ENCODE measurements at places on chromosomes 16 and 17.
A peak's percentile ranks its signal among the peaks of the same experiment; 100 is the strongest.

DNA sequence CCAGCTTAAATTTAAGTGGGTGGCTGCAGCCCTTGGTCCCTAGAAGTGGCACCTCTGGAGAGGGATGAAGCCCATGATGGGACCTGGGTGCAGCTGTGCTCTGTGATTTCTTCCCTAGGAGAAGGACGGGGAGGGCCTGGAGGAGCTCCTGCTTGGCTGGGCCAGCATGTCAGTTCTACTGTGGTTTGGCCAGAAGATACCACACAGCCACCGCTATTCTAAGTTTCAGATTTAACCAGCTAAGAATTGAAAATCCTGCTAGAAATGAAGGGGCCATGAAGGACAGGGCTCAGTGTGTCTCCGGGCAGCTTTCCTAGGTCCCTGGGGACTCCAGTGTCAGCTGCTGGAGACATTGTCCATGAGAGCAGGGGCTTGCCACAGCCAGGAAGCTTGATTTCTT is 9.7 kb downstream of the RAP1GAP2 start:
- no peak for DNase-seq

- no peak for DNase-seq
Measured at GRCh38 chr16:2597560-2597902, 59.7 kb downstream of the PDPK1 start.

- DNase-seq = peak; percentile 66
Measured at GRCh38 chr16:27759301-27759871, 209.4 kb downstream of the KATNIP start.

DNA sequence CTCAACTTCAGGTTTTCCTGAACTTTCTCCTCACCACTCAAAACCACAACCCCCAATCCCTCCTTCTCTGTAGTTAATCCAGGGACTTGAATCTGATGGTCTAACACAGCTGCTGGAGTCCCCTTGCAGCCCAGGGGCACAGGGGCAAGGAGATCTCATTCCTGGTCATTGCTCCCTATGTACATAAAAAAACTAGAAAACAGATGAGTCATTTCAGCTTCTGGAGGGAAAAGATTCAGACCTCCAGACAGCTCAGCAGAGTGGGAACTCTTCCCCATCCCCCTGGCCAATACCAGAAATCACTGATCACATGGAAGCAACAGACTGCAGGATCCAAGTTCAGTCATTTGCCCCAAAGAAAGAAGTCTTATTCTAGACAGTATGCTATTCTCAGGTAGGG is 62.1 kb downstream of the DYNLRB2 start:
- DNase-seq = no peak

- no peak for DNase-seq
Measured at GRCh38 chr16:11240636-11241473, 15.1 kb downstream of the SOCS1 start.

GRCh38 chr17:67682196-67682595 is 35.5 kb upstream of the NOL11 start:
- no peak for DNase-seq

- no peak for DNase-seq
Measured at GRCh38 chr17:65360961-65361552, 200.4 kb downstream of the AXIN2 start.

GRCh38 chr17:9116311-9116835 is 95.1 kb downstream of the NTN1 start:
- no peak for DNase-seq

- DNase-seq = no peak
Measured at GRCh38 chr16:21608639-21609328, 9.4 kb downstream of the METTL9 start.

DNA sequence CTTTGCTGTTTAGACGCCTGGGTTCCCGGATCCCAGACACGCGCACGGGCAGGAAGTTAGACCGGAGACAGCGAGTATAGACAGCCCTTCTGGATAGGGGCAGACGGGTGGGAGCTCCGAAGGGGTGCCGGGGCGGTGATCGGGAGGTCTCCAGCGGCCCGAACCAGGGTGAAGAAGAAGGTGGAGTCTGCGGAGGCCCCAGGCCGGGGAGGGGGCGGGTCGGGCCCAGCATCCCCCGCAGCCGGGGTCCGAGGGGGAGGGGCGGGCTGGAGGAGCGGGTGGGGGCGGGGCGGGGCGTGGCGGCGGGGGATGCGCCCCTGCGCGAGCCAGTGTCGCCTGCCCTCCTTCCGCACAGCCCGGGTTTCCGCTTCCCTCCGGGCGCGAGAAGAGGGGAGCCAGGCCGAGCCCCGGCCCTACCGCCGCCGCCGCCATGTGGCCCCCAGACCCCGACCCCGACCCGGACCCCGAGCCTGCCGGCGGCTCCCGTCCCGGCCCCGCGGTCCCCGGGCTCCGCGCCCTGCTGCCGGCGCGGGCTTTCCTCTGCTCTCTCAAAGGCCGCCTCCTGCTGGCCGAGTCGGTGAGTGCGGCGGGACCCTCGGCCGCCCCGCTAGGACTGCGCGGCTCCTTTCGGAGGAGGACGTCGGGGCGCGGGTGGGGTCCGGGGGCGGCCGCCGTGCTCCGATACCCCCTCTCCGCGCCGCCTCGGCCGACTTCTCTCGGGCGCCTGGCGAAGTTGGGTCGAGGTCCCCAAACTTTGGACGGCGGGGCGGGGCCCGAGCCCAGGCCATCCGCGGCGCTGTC is at the start of gene CMTM3:
Gene CMTM3 (plus strand): TSS at position 329 of the 801 bp plus-strand sequence. CDS start 102 bp downstream, at position 431.
- DNase-seq = no peak

DNA sequence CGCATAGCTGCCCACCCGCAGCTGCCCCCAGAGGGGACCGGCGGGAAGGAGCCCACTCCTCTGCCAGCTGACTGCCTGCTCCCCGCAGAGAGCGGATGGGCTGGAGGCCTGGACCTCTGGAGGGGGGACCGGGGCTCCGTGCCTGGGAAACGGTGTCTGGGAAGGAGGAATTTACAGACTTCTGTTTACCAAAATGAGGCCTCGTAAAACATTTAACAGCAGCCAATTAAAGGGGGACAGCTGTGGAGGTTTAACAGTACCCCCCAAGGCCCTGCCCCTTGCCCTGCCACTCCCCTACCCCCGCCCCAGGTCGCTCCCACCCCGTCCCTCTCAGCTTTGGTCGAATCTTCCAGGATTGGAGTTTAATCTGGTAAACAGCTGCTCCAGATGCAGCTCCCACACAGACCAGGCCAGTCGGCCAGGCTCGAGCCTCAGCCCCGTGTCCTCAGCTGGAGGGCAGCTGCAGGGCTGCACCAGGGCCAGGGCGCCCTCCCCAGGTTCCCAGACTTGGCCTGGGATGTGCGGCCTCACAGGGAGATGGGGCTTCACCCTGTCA is 41.1 kb downstream of the BAHCC1 start:
- DNase-seq = no peak

DNA sequence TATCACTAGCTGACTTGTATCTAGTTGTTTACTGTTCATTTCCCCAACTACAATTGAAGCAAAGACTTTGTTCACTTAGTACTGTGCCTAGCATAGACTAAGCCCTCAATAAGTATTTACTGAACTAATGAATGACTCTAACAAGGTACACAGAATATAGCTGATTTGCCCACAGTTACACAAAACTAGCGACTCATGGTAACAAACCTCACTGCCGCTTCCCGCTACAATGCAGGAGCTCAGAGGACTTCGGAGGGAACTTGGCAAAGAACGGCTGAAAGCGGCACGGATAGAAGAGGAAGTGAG is 524 bp downstream of the EFTUD2 start:
- no peak for DNase-seq

DNA sequence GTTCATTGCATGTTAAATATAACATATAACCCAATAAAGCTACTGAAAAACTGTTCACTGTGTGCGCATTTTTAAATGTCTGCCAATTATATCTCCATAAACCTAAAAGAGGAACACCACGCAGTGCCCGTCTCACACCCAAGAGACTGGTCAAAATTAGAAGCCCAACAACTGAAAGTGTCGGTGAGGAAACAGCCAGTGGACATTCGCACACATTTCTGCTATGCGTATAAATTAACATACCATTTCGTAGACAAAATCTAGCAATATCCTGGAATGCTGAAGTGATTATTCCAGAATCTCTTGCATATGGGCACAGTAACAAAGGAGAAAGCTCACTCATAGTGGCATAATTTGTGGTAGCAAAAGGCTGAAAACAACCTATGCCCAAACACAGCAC is 55.9 kb downstream of the CPPED1 start:
- no peak for DNase-seq

GRCh38 chr17:2798678-2799077 is 2.4 kb downstream of the RAP1GAP2 start:
- DNase-seq = no peak

DNA sequence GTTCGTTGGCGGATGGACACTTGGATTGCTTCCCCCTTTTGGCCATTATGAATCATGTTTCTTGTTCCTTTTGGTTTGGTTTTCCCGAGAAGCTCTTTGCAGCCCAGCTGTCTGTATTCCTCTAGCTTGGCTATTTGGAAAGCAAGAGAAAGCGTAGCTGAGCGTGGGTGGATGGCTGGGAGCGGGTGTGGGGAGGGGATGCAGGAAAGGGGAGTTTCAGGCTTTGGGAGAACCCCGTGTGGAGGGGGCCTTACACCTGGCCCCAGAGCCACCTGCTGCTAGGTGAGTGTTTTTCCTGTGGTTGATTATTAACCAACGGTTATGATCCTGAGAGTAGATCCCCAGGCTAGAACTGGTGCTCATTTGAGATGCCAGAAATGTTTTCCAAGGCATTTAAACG is 103.7 kb downstream of the RAP1GAP2 start:
- no peak for DNase-seq

DNA sequence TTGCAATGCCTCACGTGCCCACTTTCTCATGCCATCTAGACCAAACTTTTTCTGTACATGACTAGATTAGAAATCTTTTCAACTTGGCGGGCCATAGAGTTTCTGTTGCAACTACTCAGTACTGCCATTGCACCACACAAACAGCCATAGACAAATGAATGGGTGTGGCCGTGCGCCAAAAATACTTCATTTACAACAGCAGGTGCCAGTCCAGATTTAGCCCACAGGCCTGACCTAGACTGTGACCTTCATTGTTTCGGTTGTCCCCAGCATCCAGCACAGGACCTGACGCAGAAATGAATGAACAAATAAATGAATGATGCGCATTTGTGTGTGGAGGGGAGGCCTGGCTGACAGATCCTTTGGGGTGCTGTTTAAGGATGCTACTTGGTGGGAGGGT is 14.3 kb upstream of the PDK2 start:
- no peak for DNase-seq

- DNase-seq = no peak
Measured at GRCh38 chr17:72430611-72431432, 310.0 kb downstream of the SOX9 start.

DNA sequence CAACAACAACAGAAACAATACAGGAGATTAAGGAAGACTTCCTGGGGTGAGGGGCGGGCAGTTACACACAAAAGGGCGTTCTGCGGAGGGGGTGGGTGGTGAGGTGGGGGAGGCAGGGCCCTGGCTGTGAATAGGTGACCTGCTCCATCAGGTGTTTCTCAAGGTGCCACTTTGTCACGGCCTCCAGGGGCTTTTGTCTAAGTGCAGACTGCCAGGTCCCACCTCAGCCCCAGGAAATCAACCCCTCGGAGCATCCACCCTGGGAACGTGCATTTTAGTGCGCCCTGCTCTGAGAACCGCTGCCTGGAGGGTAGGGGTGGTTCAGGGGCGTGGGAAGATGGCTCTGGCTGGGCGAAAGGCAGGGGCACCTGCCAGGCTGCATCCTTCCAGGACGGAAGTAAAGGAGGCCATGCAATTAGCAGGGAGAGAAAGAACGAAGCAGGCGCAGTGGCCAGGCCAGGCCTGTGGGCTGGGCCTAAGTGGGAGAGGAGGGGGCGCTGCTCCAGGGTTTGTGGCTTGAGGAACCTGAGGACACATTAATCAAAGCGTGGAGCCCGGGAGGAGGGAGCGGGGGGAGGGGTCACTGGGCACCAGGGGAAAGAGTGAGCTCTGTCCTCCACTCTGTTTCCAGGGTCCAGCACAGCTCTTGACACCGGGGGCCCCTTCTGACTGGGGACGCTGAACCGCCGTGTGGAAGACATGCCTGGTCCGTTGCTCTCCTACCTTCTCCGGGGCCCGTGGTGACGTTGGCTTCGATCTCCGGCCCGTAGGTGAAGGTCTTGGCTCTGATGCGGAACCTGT is 49.4 kb upstream of the CDC42EP4 start:
- no peak for DNase-seq

GRCh38 chr16:48576927-48577326 is 33.1 kb downstream of the N4BP1 start:
- DNase-seq = peak; percentile 10

Measured in RCC 7860 (cell line).